ENCODE measurements at places on chromosomes 3 and 15.
A peak's percentile ranks its signal among the peaks of the same experiment; 100 is the strongest.

DNA sequence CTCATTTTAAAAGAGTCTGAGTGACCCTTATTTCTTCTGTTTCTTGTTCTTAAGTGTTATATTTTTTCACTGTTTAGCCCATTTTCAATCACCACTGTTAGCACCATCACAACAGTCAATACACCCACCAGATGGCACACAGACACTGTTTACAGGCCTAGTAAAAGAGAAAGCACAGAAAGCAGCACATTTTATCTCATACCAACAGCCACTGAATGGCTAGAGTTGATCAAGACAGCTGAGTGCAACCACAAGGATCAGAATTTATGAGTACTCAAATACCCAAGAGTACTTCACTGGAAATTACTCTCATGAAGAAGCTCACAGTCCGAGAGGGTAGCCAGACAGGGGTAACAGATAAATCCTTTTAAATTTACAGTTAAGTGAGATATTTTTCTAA is 127.0 kb downstream of the TFDP2 start:
- no peak for DNase-seq

DNA sequence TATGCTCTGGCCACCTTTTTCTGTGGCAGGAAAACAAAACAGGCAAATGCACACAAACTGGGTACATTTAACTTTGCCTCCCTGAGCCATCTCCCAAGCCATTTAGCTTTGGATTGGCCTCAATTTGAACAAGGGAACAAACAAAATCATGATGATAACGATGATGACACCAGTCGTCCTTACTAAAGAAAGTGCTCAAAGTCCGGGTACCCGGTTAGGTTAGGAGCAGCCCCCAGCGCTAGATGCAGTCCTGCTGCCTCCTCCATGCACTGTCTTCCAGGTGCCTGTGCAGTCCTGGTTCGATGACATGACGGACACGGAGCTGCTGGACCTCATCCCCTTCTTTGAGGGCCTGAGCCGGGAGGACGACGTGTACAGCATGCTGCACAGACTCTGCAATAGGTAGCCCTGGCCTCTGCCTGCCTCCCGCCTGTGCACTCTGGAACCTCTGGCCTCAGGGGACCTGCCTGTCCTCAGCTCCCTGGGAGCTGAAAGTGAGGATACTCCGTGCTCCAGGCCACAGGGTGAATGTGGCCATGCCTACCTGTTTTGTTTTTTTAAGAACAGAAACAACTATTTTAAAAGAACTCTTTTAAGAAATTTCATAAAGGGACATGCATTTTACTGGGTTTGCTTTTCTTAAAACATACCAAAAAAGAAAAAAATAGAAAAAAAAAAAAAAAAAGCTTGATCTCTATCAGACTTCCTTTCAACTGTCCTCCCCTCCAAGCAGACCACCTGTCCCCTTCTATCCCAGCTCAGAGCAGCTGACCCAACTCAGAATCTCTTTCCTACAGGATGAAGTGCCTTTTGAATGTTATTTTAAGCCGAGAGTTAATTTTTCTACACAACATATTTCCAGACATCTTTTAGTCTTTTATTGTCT is 9.9 kb upstream of the VILL start:
- no peak for DNase-seq

GRCh38 chr3:133611534-133611933 is 38.0 kb downstream of the CDV3 start:
- DNase-seq, result no peak

GRCh38 chr3:94248042-94248441 is 185.2 kb downstream of the NSUN3 start:
- no peak for DNase-seq

GRCh38 chr3:39361252-39361927 is 21.8 kb upstream of the SLC25A38 start:
- no peak for DNase-seq

DNA sequence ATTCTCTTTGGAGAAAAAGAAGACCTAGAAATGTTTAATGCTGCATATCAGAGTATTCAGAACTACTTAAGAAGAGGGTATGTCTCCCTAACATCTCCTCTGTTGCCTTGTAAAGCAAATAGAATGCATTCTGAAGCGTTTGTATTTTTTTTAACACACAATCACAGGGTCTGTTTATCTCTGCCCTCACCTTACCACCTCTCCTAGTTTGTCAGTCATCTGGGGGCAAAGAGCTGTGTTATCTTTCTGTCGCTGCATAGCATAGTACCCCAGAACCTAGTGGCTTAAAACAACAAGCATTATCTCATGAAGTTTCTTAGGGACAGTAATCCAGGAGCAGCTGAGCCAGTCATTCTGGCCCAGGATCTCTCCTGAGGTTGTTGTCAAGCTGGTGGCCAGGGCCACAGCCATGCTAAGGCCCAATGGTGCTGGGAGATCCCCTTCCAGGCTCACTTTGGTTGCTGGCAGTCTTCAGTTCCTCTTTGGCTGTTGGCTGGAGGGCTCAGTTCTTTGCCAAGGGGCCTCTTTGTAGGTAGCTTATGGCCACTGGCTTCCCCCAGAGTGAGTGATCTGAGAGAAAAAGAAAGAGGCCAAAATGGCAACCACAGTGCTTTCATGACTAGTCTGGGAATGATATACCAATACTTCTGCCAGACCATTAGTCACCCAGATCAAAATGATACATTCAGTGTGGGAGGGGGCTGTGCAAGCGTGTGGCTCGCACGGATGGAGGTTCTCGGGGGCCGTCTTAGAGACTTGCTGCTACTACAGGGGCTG is 17.8 kb downstream of the EDEM1 start:
- DNase-seq, result no peak

- peak; percentile 72 for DNase-seq
Measured at GRCh38 chr3:56593455-56594158, 36.6 kb downstream of the CCDC66 start.

DNA sequence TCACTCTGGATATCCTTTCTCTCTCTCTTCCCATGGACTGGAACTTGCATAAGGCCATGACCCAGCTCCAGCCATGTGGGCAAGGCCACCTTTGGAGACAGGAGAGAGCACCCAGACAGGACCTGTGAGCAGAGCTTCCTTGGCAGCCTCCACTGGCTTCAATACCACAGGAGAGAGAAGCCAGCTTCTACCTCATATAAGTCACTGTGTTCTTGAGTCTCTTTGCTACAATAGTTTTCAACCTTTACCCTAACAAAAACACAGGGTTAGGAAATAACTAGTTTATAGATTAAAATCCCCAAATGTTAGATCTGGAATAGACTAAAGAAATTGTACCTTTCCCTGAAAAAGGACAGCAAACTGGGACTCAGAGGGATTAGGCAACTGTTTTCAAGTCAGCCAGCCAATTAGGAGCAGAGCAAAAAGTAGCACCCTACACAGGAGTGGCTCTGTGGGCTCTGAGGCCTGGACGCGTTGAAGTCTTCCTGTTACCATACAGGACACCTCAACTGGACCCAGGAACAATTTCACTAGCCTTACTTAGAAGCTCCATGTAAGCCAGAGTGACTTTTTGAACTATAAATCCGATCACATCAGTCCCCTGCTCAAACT is 211.5 kb upstream of the ICE2 start:
- no peak for DNase-seq

GRCh38 chr15:62067448-62068044 is 769 bp downstream of the C2CD4A start:
- DNase-seq, result peak; percentile 32

All from stimulated activated naive CD4-positive, alpha-beta T cell (primary cell).